Stimulated activated CD4-positive, alpha-beta T cell treated with anti-CD3 and anti-CD28 coated beads, Interleukin-15, amount 100 ng/mL, for 24 hours (primary cell): ENCODE measurements at places on chromosomes 11 and 22.

DNA sequence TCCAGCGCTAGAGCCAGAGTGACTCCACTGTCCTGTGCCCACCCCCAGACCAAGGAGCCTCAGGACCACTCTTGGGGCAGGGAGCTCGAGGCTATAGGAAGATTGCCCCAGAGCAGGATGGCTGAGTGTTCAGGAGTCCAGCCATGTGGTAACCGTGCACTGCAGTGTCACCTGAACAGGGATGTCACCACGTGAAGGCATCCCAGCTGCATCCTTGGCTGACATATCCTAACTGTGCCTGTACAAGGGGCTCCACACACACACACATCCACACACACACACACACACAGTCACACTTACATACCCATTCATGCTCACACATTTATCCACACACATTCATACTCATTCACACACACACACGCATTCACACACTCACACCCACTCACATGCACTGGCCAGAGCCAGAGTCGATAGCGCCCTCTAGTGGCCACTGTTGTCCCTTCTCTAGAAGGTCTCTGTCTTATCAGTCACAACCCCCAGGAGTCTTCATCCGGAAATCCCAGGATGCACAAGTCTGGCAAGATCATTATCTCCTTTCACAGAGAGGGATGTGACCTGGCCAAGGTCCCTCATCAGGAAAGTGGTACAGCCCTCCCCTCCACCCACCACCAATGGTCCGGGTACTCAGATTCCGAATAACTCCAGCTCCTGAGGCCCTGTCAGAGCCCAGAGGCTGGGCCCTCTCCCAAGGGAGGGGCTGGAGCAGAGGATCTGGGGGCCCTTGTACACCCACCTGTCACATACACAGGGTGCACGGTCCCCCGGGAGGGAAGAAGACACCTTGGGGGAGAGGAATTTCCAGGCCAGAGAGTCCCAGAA, 55.1 kb downstream of the IGLL5 start:
- DNase-seq = peak; percentile 88

GRCh38 chr11:128251140-128251539, 336.2 kb downstream of the ETS1 start:
- no peak for DNase-seq

DNA sequence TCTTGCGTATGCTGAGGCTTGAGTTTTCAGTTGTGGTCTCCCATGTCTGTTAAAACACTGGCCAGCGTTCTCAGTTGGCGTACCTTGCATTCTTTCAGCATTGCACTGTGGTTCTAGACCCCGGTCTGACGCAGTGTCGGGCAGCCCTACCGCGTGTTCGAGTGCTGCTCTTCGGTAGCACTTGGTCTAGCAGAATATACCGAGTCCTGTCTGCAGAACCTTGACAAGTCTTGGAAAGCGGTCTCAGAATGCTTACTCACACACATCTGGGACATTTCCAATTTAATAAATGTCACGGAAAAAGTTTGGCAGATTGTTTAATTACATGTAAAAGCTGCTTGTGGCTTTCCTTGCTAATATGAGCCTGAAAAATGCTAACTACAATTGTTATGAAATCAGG, 32.6 kb downstream of the PPFIA1 start:
- no peak for DNase-seq

DNA sequence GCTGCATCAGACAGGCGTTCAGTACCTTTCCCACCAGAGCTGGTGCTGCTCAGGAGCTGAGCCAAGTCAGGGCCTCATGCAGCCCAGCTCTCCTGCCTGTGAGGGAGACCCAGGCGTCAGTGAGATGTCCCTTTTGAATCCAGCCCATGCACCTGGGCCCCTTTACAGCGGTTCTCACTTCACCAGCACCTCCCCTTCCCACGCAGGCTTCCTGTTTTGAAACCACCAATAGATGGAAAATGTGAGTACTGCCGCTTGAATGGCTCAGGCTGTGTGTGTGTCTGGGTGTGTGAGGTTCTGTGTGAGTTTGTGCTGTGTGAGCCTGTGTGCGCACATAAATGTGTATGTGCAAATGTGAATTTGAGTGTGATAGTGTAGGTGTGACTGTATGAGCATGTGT, 88.4 kb downstream of the UBASH3B start:
- peak; percentile 89 for DNase-seq

- DNase-seq = peak; percentile 82
These were observed 55.3 kb upstream of the CCDC188 start for GRCh38 chr22:20205964-20206708.

DNA sequence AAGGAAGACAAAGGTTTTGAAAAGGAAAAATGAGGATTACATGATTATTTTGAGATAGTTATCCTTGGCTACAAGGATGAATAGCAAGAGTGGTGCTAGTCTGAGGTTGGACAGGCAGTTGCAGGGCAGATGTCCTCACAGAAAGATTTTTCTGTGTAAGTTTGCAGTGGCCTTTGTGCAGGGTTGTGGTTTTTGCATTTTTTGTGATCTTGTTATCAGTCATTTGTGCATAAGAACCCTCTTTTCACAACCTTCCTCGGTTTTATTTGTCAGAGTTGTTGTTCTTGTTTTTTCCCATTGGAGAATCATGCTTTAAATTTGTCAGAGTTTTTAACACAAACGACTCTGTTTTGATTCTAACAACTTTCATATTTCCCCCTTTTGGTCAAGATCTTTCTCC, 1.4 kb downstream of the CCDC134 start:
- DNase-seq = no peak

DNA sequence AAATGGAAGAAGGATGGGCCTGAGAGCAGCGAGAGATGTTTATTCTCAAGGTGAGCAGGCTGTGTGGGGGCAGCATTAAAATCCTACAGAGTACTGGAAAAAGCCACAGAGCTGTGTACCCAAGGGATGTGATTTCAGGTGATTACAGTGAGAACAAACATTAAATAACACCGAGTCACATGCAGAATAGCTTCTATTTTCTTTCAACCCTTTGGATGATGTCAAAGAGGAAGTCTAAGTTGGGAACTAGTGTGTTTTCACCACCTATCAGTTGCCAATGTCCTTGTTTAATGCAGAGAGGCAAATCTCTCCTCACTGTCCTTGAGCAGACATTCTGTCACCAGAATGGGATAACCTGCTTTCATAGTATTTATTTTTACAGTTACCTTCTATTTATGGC, 379.6 kb upstream of the NARS2 start:
- no peak for DNase-seq

GRCh38 chr11:77047007-77047927, 13.1 kb downstream of the B3GNT6 start:
- DNase-seq = peak; percentile 75

DNA sequence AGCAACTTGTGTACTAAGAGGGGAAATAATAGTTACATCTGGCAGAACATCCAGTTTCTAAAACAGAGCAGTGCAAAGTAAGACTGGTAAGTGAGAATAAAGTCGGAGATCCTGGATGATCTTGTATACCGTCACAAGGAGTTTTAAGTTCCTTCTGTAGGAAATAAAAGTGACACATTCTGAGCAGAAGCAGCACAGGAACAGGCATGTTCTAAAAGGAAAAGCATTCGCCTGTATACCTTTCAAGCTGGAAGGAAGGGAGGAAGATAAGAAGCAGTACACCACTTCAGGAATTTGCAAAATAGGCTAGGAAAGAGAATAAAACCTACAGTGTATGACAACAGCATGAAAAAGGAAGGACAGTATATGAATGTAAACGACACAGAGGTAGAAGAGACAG, 106.2 kb upstream of the TP53AIP1 start:
- no peak for DNase-seq

- no peak for DNase-seq
These were observed 8.7 kb upstream of the MPEG1 start for GRCh38 chr11:59221441-59221840.

GRCh38 chr22:29344137-29344536, 28.6 kb upstream of the RASL10A start:
- no peak for DNase-seq

GRCh38 chr11:37072538-37073055, 474.6 kb upstream of the RAG2 start:
- DNase-seq = no peak

GRCh38 chr11:118706546-118706825, 27.0 kb upstream of the TREH start:
- no peak for DNase-seq

GRCh38 chr11:125201525-125202141, 37.1 kb downstream of the PKNOX2 start:
- no peak for DNase-seq

DNA sequence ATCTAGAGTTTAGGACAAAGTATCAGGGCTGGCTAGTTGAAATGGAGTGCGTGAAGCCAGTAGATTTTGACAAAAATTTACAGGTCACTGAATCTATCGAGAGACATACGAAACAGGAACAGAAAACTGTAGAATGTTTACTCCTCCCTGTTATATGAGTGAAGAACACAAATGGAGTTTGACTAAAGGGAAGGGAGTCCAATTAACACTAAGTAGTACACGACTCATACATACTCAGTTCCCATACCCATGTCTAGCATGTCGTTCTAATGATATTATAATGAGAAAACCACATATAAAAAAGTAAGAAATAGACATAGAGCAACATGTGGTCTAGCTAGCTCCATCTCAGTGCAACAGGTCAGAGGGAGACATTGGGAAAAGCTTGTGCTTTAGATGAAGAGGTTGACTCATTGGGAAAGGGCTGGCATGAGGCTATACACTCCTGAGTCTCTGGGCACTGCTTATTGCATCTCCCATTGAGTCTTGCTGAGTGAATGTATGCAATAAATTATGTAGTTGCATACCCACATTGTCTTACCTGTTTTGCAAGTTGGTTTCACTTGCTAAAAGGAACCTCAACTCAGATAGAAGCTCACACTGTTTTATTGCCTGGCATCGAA, 43.5 kb downstream of the CD44 start:
- DNase-seq = no peak

DNA sequence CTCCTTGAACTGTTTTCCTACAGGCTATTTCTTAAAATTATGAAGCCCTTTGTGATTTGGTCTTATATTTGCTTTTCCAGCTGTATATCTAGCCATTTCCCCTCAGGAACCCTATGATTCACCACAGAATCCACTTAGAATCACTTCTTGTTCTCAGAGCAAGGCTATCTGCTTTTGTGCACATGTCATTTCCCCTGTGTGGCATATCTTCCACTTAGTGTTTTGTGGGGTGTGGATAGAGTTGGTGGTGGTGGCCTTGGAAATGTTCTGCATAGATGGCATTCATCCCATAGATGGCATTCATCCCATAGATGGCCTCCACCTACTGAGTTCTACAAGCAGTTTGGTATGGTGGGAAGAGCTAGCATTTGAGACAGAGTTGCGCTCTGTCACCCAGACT, 44.7 kb downstream of the SWAP70 start:
- no peak for DNase-seq

- no peak for DNase-seq
These were observed 26.9 kb upstream of the FCHSD2 start for GRCh38 chr11:73168925-73169579.

DNA sequence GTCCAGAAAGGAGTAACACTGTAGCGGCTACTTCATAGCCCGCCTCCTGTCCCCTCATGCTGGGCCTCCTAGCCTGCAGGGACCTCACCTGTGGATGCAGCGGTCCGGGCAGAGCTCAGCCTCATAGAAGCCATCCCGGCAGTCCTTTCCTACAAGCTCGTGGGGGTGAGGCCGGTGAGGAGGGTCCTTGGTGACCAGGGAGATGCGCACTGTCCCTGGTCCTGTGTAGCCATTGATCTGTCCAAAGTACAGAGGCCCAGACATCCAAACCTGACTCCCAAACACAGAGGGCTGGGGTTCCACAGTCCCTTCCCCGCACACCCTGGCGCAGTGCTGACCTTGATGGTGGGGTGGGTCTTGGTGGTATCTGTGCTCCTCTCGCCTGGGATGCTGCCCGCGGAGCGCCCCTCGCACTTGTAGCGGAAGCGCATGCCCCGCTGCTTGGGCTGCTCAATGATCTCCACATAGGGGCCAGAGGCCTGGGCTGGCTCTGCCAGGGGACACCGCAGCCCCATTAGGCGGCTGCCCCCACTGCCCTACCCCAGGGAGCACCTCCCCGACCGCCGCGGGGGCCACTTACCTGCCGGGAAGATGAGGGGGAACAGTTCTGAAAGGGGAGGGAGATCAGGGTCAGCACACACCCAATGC, 993 bp downstream of the RELA start:
- no peak for DNase-seq

- no peak for DNase-seq
These were observed 104.1 kb downstream of the FBXO7 start for GRCh38 chr22:32578752-32579151.

- no peak for DNase-seq
These were observed 31.1 kb upstream of the WT1 start for GRCh38 chr11:32466279-32466915.

DNA sequence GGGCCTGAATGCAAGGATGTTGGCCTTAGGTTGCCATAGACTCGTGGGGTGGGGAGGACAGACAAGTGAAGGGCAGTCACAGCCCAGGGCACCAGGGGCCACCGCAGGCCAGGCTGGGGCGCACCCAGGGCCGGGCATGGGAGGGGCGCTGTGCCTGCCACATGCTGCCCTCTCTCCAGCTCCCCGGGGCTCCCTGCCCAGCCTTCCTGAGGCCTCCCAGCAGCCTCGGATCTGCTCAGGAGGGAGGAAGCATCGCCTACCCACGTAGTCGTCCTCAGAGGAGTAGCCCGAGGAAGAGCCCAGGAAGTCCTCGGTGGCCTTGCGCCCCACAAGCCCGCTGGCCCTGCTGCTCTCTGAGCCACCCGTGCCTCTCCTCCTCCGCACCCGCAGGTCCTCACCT, 5.2 kb downstream of the SUN2 start:
- DNase-seq = no peak

GRCh38 chr22:49147617-49148175, 680.0 kb downstream of the BRD1 start:
- DNase-seq = no peak

- no peak for DNase-seq
These were observed 132.6 kb upstream of the SERPIND1 start for GRCh38 chr22:20641198-20641892.

DNA sequence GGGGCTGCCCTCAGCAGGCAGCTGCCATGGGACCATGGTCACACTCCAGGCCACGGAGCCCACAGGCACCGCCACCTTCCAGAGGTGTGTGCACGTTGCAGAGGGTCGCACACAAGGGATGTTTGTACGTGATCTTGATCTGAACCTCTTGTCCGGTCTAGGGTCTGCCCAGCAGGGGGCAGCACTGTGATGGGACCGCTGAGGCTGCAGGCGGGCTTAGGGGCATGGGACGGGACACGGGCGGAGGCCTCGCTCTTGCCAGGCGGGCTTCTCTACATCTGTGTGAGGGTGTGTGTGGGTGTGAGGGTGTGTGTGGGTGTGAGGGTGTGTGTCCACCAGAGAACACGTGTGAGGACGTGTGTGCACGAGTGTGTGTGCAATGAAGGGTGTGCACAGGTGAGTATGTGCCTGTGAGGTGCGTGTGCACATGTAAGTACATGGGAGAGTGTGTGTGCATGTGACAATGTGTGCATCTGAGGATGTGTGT, 52.4 kb downstream of the CACNA1I start:
- peak; percentile 77 for DNase-seq

GRCh38 chr22:28013611-28014010, 94.6 kb upstream of the PITPNB start:
- no peak for DNase-seq

DNA sequence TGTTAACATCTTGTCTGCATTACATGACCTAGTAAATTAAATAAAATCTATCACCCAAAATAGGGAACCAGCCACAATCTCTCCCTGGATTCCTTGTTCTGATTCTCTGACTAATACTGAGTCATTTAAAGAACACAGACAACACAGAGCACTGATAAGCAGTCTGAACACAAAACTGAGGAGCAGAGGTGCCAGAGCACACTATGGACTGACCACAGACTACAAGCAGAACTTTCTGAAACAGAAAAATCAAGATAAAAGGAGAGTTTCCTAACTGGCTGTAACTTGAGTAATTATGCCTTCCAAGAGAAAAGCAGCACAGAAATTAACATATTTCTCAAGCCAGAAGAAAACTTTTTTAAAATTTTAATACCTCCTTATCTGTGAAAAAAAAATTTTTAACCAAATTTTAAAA, 128.8 kb downstream of the SGSM3 start:
- peak; percentile 13 for DNase-seq
